ENCODE measurements at places on chromosomes 3 and 15.

DNA sequence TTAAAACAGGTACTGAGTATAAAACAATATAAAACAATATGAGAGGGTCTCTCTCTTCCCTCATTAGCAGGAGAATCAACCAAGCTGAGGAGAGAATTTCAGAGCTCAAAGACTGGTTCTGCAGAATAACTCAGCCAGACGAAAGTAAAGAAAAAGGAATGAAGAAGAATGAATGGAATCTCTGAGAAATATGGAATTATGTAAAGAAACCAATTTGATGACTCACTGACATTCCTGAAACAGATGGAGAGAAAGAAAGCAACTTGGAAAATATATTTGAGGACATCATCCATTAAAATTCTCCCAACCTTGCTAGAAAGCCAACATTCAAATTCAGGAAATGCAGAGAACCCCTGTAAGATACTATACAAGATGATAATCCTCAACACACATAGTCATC is 630.9 kb downstream of the PYDC2 start:
- DNase-seq = no peak

DNA sequence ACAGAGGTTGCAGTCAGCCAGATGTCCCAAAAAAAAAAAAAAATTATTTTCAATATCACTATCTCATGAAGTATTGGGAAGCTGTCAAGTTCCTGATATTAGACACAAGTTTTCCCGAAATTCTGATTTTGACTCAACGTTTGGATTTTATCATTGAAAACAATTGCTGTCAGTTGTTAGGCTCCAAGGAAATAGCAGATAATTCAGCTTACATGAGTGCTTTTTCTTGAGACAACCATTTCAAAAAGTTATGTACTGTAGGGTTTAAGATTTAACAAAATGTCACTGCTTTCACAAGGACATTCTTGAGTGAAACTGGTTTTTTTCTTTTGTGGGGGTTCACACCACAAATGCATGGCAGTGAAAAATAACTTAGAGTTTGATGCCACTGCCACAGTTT is 9.3 kb upstream of the SETD5 start:
- no peak for DNase-seq

GRCh38 chr15:47945872-47946650 is 174.7 kb upstream of the SLC24A5 start:
- no peak for DNase-seq

GRCh38 chr3:196519718-196520082 is 4.6 kb upstream of the SMCO1 start:
- no peak for DNase-seq

- DNase-seq = no peak
These were observed 256.3 kb upstream of the KCNH8 start for GRCh38 chr3:18892047-18892446.

DNA sequence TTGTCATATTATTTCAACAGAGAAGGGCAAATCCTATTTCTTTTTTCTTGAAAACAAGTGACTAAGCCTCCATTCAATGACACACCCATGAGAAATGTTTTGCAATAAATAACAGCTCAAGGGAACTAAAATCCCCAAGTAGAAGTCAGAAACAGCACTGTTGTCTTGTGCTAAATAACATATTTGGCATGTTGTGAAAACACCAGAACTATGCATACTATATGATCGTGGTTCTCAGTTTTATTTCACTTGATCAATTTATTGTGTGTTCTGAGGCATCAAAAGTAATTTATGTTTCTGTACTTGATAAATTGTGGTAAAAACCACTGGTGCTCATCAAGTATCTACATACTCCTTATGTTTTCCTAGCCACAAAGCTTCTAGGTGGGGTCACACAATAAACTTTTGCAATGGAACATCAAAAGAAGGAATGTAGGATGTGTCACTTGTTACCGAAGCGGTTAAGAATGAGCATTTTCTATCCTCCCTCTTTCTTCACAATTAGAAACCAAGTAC is 691.7 kb upstream of the CBLB start:
- DNase-seq = no peak

GRCh38 chr3:74267131-74267530 is 347.3 kb downstream of the CNTN3 start:
- no peak for DNase-seq

GRCh38 chr3:16803019-16803418 is 81.7 kb upstream of the PLCL2 start:
- DNase-seq = no peak

GRCh38 chr15:69718436-69718835 is 265.8 kb downstream of the RPLP1 start:
- DNase-seq = no peak

GRCh38 chr3:152123457-152123856 is 145.3 kb upstream of the MBNL1 start:
- no peak for DNase-seq

- DNase-seq = no peak
These were observed 63.9 kb downstream of the XXYLT1 start for GRCh38 chr3:195207056-195207455.

DNA sequence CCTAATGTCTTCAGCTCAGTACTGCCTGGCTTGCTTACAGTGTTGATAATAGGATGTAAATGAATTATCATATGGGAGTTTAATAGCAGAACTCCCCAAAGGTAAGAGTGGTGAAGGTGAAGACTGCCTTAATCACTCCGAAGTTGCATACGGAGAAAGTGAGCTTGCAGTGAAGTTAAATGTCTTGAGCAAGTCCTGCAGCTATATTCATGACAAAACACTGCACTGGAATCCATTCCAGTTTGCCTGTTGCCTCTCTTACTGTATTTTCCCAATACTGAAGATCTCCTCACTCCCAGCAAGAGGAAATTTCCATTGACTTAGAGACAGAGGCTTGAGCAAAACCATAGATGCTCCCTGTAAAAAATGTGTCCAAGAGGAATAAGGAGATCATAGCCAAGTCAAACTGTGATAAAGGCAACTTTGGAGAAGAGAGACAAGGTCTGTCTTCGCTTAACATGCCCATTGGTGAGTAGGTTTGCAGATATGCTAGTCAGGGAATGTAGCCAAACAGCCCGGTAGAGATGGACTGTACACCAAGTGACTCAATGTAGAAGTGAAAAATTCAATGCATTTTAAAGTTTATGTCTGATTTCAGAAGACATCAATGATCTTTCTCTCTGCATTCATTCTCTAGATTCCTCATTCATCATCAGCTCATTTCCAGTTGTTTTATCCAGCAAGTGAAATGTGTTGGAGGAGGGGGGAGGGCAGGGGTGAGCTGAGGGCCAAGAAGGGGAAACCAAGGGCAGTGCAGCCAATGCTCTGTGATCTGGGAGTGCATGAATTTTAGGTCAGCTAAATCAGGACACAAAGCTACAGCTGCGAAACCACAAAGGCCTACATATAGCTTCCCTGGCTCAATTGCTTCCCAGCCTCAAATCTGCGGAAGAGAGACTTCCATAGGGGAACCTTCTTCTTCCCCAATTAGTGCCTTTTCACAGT is 667.1 kb upstream of the NR2F2 start:
- DNase-seq = no peak

DNA sequence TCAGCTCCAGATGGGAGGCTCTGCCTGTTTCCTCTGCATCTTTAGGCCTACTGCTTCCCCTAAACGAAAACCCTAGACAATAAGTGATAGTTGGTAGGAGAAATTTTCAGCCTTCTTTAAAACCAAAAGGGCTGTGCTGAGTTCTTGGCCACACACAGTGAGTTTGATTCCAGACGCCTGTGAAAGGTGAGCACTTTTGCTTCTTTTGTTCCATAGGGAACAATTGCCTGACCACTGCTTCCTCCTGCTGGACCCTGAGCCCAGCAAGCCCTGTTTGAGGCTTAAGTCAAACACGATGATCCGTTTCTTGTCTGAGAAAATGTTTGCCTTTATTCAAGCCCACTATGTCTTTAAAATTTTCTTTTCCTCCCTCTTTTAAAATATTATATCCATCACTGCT is 493.9 kb downstream of the ZIC1 start:
- DNase-seq = no peak

- no peak for DNase-seq
These were observed 617.1 kb downstream of the NR2F2 start for GRCh38 chr15:96947296-96948229.

DNA sequence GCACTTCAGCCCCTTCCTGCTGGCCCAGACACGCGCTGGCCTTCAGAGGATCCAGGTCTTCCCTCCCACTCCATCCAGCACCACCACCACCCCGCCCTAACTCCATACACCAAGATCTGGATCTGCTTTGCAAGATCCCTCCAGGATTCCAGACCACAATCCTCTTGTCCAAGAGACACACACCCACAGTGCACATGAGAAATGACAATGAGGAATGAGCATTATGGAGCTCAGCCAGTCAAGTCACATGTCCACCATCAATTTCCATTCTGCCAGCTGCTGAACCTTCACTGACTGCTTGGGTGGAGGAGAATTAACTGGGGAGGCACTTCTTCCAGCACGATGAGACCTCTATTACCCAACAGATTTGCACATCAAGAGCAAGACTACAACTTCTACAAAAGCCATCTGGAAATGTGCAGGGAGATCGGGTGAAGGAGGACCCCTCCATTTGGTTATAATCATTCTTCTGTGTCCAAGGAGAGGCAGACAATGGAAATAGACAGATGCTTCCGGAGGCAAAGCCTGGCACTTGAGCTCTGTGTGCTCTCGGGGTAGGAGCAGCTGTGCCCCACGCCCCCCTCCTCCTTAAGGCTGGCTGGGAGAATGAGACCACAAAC is 12.3 kb upstream of the SPATA12 start:
- no peak for DNase-seq

GRCh38 chr3:25412269-25412668 is 15.8 kb upstream of the RARB start:
- DNase-seq = no peak

GRCh38 chr3:175476489-175476888 is 617.4 kb downstream of the NAALADL2 start:
- no peak for DNase-seq

GRCh38 chr3:159795681-159796175 is 192.9 kb upstream of the IL12A start:
- no peak for DNase-seq

DNA sequence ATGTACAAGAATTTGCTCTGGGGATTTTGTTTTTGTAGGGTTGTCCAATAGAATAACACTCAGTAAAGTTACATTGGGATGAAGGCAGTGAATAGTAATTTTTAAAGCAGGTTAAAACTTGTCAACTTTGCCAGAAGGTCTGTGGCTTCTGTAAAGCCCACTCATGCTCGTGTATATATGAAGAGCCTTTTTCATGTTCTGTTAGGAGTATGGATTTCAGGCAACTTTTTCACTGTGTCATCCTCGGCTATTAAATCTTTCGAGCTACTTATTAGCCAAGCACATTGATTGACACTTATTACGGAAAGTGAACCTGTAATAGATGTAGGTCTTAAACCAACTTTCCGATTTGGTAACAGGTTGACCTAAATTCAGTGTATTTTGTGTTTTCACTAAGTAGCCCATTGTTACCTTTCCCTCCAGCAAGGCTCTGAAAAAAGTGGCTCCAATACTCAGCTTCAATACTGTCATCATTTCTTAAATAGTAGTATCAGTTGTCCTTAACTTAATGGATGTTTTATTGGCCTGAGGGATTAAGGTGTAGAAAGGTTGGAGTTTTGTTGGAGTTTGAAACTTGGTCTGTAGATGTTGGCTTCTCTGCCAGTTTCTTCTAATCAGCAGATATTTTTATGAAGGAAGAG is 1.7 kb downstream of the PAK2 start:
- DNase-seq = no peak

DNA sequence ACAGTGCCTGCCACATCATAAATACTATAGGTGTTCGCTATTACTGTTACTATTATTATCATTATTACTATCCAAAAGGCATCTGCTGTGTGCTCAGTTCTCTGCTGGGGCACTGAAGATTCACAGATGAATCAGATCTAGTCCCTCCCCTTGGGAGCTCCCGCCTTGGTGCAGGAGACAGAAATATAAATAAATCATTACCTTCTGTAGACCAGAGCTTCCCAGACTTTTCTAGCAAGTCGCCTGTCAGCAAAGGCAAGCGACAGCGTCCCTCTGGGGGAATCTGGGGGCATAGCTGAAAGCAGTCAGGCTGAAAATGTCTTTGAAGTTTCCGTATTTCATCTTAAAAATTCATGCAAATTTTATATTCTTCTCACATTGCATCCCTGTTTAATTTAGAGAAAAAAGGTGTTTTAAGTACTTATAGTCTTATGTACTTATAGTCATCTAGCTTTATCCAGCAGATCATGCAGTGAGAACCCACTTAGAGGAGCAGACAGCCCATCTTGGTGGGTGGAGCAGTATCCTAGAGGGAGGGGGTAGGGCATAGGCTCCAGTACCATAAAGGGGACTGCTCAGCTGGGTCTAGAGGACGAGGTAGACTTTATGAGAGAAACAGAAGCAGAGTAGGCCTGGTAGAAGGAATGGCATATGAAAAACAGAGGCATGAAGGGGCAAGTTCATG is 10.4 kb upstream of the BRPF1 start:
- DNase-seq = no peak

DNA sequence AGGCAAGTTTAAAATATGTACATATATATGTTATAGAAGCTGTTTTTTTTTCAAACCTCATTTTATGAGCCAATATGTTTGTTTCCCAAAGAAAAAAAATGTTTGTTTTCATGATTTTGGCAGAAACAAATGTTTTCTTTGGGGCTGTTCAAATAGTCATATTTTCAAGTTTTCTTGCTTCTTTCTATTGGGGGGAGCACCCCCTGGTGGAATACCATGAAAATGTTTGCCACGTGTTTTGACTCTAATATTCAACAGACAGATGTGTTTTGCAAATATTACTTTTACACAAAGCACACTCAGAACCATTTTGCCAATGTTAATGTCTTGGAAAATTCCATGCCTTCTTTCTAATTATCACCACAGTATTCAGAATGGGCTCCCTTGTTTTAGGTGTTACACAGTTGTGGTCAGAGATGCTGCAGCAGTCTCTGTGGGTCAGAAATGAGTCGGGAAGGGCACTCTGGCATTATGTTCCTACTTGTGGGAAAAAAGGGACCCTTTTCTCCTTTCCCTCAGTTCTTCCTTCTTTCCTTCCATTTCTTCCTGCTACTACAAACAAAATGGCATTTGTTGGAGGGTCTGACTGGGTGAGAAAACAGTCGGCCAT is 817.0 kb downstream of the TUSC7 start:
- no peak for DNase-seq

DNA sequence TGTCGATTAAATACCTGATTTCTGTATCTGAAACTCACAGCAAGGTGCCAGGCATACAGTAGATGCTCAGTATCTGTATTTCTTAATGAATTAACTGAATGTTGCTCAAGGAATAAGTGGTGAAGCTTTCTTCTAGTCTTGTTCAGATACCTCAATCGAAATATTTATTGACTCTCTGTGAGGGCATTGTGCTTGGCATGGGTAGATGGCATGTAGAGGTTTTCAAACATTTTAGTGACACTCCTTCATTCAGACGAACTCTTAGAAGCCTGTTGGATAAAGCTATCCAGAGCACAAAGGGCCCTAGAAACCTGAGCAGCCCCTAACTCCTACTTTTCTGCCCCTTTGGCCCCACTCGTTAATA is 369 bp upstream of the SNX1 start:
- no peak for DNase-seq

- DNase-seq = no peak
These were observed 289.1 kb downstream of the ADAMTSL3 start for GRCh38 chr15:83943043-83943442.

DNA sequence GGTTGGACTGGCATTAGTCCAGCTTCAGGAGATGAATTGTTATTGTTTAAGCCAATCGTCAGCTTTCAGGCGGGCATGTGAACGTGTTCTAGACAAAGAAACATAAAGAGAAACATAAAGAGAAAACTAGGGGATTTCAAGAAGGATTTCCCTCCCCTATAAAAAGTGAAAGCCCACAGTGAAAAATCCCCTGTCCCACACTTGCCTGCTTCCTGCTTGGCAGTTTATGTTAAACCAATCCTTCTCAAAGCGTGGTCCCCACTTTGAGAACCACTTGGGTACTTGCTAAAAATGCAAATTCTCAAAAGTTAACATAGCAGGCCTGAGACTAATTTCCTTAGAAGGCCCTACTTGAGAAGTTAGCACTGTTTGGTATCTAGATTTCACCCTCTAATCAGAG is 293.0 kb upstream of the SOX14 start:
- DNase-seq = no peak

All from activated naive CD4-positive, alpha-beta T cell treated with anti-CD3 and anti-CD28 coated beads, Interleukin-2, amount 10 ng/mL, durations not matched to agents 7 days and 5 days (primary cell).